AG09309 (cell line): ENCODE measurements at places on chromosomes 6 and 20.

- no peak for DNase-seq
These were observed 106.0 kb downstream of the FRK start for GRCh38 chr6:115954740-115955139.

- no peak for DNase-seq
These were observed 995.8 kb upstream of the FLRT3 start for GRCh38 chr20:15333170-15333569.

DNA sequence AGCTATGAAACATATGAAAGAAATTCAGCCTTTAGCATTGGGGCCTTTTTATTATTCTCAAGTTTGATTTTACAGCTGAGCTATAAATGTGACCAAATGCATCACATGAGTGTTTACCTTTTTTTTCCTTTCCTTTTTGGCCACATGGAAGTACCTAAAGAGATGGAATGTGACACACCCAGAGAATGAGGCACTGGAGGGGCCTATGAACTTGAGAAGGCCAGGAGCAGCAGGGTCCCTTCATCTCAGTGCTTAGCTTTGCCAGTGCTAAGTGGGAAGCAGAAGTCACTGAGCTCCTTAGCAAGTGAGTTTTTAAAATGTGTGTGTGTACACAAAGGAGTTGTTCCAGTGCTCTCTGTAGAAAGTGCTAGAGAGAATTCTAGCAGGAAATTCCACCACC, 44.7 kb downstream of the RREB1 start:
- no peak for DNase-seq

DNA sequence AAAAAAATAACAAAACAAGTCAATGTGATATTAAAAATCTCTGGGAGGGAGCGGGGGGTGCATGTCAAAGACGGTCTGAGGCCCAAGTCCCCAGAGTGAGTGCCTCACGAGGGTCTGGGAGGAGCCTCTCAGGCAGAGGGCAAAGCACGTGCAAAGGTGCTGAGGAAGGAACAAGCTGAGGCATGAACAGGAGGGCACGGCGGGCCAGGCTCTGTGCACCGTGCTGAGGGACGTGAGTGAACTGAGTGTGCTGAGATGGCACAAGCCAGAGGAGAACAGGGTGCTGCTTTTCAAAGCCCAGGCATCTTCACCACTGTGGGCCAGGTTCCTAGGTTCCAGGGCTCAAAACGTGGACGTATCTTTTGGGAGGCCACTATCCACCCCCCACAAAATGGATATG, 142.1 kb upstream of the PHACTR3 start:
- no peak for DNase-seq

DNA sequence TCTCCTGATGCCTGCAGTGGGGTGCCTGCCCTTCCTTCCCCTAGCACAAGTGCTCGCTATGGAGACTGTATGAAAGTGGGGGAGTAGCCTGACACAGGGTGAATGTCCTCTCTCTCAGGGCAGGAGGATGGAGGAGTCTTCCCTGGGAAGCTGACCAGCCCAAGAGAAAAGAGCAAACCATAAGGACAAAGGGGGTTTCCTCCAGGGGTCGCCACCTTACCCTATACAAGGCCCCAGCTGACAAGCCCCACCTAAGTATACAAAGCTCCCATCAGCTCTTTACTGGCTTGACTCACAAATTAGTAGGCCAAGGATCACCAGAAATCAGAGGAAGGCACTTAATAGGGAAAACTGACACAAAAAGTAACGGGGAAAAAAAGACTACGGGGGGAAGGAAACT, 54.1 kb downstream of the PLAGL1 start:
- DNase-seq = no peak

- DNase-seq = no peak
These were observed 80.9 kb upstream of the ISM1 start for GRCh38 chr20:13140201-13140600.

- no peak for DNase-seq
These were observed 535.8 kb downstream of the TENT5A start for GRCh38 chr6:81216668-81217067.

- no peak for DNase-seq
These were observed 547.5 kb upstream of the ADGRB3 start for GRCh38 chr6:68087399-68088133.

DNA sequence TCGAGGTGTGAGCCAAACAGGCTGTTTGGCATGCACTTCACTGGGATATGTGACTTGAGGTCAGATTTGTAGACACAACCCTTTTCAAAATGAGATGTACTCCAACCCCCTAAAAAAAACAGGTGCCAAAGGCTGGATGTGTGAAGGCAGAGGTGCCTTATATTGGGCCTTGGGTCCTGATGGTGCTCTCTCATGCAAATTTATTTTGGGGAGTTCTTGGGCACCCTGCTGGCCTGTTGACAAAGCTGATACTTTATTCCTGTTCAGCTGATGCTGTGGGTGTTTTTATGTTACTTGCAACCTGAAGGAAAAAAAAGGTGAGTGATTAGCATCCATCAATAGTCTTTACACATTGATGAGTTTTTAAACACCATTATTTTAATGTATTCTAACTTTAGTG, 121.5 kb downstream of the DNAH8 start:
- no peak for DNase-seq

GRCh38 chr6:11911538-11911937, 100.6 kb upstream of the HIVEP1 start:
- no peak for DNase-seq

- DNase-seq = no peak
These were observed 229.0 kb downstream of the CDKAL1 start for GRCh38 chr6:20763296-20763695.

DNA sequence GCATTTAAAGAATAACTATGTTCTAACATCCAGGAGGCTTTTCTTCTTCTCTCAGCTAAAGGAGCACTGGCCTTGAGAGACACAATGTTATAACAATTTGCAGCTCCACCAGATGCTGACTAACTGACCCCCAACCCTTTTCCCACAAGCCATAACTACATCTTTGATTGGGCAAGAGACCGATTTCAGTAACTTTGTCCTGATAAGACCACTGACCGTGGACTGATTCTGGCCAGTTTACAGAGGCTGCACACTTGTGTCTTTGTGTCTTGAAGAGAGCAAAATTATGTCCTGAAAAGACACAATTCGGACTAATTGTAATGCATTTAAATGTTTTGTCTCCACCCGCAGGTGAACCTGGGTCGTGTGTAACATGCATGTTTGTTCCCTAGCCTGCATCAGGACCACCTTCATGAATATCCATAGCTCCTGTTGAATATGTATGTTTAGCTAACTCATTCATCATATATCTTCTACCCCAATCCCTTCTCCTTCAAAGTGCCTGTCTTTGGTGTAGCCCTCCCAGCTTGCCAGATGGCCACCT, 22.3 kb downstream of the ABRACL start:
- no peak for DNase-seq

DNA sequence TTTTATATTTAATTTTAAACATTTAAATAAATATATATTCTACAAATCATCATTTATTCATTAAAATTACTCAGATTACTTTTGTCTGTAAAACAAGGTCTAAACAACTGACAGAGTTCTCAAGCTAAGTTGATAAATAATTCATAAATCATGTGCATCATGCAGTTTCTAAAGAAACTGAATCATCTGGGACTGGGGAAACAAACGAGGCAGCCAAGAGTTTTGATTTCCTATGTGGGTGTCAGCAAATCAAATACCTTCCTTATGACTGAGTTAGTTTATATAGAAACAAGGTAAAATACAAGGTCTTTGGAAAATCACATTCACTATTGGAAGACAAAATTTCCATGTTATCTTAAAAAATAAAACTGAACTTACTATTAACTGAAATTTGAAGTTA, 149.9 kb upstream of the BEND6 start:
- DNase-seq = no peak

DNA sequence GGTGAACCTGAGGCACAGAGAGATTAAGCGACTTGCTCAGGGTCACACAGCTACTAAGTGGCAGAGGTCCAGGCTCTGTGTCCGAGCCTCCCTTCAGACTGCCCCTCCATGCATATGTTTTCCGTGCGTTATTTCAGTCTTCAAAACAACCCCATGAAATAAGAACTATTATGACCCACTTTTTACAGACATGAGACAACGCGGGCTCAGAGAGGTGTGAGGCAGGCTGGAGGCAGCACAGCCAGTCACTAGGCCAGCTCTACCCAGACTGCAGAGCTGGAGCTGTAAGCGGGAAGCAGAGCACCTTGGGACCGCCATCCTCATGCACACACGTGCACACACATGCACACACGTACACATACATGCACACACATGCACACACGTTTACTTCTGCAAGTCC, 62.3 kb downstream of the PSMG4 start:
- no peak for DNase-seq
